ENCODE measurements at places on chromosomes 11 and 22.

- DNase-seq: no peak
These were observed 25.8 kb downstream of the TNRC6B start for GRCh38 chr22:40203572-40203971.

DNA sequence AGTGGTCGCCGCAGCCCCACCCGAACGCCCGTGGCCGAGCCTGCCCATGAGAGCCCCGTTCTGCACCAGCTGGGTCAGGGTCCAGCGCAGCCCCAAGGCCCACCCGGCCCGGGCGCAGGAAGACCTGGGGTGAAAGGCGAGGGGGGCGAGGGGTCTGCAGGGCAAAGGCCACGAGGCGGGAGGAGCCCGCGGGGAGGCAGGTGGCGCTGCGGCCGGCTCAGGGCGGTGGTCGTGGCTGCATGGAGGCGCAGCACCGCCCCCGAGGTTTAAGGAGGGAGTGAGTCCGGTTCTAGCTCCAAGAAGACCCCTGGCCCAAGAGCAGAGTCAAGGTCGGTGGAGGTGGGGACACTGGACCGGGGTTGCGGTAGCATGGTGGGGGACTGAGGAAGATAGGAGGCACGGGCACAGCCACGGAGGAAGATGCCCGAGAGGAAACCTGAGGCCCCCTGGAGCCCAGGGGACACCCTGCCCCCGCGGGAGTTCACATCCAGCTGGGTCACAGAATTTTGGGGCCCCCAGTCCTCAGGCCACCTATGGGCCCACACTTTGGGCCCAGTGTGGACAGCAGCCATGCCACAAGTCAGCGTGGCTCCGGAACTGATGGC lies 514 bp upstream of the HDAC10 start:
- no peak for DNase-seq

GRCh38 chr11:12411806-12412727 lies 34.7 kb downstream of the PARVA start:
- peak; percentile 79 for DNase-seq

GRCh38 chr11:61754534-61755482 lies 2.4 kb downstream of the MYRF start:
- no peak for DNase-seq

DNA sequence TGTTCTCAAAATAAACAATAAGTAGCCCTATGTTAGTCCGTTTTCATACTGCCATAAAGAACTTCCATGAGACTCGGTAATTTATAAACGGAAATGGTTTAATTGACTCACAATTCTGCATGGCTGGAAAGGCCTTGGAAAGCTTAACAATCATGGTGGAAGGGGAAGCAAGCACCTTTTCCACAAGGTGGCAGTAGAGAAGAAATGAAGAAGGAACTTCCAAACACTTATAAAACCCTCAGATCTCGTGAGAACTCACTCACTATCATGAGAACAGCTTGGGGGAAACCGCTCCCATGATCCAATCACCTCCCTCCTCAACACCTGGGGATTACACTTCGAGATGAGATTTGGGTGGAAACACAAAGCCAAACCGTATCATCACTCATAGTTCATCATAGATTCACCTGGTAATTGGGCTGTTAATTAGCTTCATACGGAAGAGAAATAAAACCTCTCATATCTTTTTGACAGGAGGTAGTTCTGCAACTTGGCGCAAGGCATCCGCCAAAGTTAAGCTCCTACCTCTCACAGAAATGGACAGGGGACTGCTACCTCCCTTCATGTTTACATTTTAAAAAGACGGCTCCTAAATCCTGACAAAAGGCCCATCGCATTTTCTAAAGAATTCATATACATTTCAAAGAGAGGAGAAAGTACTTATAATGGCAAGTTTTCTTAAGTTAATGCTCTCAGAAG lies 49.0 kb downstream of the MUC15 start:
- no peak for DNase-seq

- DNase-seq: no peak
These were observed 29.0 kb upstream of the FBLN1 start for GRCh38 chr22:45473626-45474237.

- no peak for DNase-seq
These were observed 22.8 kb downstream of the NPAT start for GRCh38 chr11:108199446-108200321.

GRCh38 chr11:123838659-123839058 lies 32.5 kb upstream of the OR6M1 start:
- no peak for DNase-seq

- DNase-seq: no peak
These were observed 34.1 kb downstream of the CHRDL2 start for GRCh38 chr11:74696939-74697675.

GRCh38 chr11:86639137-86639536 lies 33.3 kb downstream of the ME3 start:
- no peak for DNase-seq

GRCh38 chr22:35903571-35904335 lies 124.9 kb downstream of the RBFOX2 start:
- no peak for DNase-seq

- DNase-seq: no peak
These were observed 63.4 kb downstream of the NRXN2 start for GRCh38 chr11:64659417-64660144.

- DNase-seq: peak; percentile 74
These were observed 18.1 kb upstream of the MRTFA start for GRCh38 chr22:40654522-40655167.

- peak; percentile 6 for DNase-seq
These were observed 936 bp downstream of the IL17REL start for GRCh38 chr22:50011447-50012210.

- DNase-seq: no peak
These were observed 16.0 kb downstream of the CELF1 start for GRCh38 chr11:47536915-47537314.

DNA sequence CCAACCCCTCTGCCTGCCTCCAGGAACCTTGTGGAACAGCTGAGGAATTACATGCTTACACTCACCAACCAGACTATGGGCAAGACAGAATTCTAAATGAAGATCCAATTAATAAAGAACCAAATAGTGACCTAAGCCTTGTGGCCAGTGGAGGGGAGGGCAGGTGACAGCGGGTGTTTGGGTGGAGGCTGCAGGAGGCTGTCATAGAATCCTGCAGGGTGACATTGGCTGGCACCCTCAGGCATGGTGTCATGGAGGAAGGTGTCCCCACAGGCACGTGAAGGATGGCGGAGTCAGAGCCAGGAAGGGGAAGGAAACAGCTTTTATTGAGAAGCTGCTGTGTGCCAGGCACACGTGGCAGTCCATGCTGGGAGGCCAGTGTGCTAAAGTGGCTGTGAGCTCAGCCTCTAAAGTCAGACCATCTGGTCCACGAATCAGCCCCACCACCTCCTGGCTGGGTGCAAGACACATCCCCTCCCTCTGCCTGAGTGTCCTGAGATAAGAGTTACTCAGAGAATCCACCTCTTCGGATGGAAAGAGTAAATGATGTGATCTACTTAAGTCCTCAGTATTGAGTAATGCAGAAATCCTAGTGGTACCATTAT lies 8.7 kb downstream of the MYO18B start:
- no peak for DNase-seq

DNA sequence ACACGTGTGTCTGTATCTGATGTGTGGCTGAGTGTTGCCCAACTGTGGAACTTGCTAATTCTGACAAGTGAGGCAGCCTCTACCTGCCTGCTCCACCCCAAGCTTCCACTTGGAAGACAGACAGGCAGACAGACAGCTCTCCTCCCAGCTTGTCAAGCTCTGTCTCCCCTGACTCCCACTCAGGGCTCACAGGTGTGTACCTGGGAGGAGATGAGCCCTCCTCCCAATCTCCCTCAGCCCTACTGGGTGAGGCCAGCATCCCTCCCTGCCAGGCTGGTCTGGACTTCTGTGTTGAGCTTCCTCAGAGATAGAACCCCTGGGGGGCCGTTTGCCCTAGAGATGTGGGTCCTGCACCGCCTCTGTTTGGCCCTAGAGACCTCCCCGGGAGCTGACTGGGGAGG lies 1.0 kb upstream of the CHRM1 start:
- no peak for DNase-seq

DNA sequence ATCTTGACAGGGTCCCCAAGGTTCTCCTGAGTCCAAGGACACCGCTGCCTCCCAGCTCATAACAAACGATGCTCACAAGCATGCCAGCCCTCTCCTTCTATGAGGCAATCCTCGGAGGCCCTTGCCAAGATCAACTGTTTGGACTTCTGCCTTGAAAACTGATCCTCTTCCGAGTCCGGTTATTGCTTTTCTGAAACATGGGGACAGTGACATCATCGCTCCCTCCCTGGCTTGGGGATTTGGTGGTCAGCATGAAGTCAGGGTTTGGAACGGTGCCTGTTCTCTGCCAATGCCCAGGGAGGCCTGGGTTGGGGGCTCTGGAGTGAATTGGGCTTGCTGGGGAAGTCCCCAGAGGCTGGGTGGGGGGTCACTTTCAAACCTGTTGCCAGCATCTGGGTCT lies 149.3 kb downstream of the FBXO7 start:
- DNase-seq: no peak

DNA sequence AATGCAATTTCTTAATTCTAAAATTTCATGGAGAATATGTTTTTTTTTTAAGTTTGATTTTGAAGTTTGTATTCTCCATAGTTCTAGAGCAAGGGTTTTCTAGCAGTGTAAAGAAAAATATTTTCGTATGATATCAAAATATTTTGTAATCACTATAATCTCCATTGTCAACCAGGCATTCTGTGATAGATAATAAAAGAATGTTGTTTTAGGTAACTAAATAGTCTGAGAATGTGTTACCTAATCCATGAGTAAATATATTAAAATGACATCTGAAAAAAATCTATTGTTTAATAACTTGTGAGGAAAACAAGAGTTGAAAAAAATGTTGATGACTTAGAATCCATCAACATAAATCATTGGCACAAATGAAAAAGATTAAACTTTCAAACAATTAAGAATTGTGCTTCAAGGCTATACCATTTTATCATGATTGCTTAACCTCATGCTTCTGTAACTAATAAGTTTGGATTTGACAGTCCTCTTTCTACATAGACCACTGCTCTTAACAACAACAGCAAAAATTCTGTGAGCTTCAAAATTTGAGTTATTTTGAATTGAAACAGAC lies 2211.8 kb downstream of the LRRC4C start:
- no peak for DNase-seq

DNA sequence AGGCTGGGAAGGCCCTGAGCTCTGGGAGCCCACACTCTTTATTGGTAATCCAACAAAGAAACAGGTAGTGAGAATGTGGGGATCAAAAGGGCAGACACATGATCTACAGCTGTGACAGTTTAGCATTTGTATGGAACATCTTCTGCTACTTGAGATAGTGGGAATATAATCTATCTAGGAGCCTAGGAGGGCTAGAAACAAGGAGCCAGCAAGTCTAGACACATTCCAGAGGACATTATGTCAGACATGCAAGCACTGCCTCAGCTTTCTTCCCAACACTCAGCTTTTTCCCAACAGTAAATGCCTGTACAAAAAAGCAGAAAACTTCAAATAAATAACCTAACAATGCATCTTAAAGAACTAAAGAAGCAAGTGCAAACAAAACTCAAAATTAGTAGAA lies 1150.6 kb upstream of the RAG2 start:
- DNase-seq: no peak

DNA sequence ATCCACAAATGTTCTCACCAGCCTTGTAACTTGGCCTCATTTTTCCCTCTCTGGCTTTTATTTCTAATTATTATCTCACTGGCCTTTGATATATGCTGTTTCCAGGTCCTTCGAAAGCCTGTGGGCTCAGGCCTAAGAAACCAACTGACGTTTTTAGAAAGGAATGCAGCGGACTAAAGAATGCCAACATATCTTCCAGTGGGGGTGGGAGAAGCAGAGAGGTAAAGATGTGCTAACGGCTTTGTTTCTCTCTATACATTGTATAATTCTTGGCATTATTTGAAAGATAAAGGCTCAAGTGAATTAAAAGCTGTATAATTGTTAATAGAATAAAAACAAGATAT lies 28.2 kb downstream of the OR6Q1 start:
- DNase-seq: no peak

DNA sequence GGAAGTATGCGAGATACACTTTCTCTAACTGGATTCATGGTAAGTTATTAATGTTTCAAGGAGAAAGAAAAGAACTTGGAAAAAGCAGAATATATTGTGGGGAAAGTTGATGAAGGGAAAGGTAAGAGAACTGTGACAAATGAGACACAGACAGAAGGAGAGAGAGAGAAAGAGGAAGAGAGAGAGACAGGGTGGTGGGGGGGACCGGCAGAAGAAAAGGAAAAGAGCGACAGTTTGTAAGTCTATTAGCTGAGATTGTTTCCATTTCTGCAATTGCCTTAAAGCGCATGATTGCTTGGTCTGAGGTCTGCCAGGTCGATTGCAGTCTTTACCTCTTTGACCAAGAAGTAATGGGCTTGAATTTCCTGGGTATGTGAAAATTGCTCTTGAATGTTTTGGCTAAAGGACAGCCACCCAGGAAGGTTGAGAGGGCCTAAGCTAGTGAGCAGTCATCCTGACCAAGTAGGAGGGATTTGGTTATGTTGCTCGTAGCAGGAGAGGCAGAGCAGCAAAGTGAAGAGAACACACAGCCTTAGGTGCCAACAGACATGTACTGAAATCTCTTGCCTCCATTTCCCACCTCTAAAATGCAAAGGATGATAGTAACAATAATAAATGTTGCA lies 23.6 kb upstream of the TMA7B start:
- no peak for DNase-seq

DNA sequence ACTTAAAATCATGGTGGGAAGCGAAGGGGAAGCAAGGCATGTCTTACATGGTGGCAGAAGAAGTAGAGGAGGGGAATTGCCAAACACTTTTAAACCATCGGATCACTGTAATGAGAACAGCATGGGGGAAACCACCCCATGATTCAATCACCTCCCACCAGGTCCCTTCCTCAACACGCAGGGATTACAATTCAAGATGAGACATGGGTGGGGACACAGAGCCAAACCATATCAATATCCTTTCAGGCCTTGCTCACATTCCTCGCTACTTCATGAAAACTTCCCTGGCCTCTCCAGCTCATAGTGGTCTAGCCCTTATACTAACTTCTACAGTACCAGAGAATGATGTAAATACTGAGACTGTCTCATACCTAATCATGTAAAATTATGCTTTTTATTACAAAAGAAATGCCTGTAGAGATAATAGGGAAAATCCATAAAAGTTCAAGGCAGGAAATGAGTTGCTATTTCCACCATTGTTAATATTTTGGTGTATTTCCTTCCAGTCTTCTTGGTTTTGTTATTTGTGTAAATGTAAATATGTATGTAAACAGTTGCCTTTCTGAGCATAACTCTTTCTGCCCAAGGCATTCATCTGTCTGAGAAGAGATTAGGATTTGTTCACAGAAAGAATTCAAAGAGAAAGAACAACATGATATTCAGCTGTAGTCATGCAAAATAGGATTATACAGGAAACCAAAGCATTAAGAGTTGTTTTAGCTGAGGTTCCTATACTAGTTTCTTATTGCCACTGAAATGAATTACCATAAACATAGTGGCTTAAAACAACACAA lies 104.3 kb upstream of the LDLRAD3 start:
- no peak for DNase-seq

- DNase-seq: no peak
These were observed 12.7 kb upstream of the TSGA10IP start for GRCh38 chr11:65932558-65932919.

All from BE2C (cell line).